ENCODE measurements at places on chromosomes 5 and 9.

- peak; percentile 86 for DNase-seq
These were observed 62.9 kb downstream of the GADD45G start for GRCh38 chr9:89667726-89668125.

- no peak for DNase-seq
These were observed 33.2 kb downstream of the UGT3A2 start for GRCh38 chr5:36033486-36033885.

DNA sequence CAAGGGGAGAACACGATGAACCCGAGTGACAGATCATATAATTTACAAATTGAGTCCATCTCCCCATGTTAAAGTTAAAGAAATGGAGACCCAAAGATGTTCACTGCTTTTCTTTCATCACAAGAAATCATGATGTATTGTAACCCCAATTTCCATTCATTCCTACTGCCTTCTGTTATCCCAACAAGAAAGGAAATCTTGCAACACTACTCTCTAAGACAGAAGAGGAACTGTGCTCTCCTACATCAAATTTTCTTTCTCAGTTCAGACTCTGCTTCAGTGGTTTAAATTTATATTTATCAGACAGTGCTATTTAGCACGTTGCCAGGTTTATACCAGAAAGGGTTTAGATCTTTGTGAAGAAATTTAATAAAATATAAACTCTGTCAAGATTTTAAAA lies 83.8 kb upstream of the RASA1 start:
- no peak for DNase-seq

DNA sequence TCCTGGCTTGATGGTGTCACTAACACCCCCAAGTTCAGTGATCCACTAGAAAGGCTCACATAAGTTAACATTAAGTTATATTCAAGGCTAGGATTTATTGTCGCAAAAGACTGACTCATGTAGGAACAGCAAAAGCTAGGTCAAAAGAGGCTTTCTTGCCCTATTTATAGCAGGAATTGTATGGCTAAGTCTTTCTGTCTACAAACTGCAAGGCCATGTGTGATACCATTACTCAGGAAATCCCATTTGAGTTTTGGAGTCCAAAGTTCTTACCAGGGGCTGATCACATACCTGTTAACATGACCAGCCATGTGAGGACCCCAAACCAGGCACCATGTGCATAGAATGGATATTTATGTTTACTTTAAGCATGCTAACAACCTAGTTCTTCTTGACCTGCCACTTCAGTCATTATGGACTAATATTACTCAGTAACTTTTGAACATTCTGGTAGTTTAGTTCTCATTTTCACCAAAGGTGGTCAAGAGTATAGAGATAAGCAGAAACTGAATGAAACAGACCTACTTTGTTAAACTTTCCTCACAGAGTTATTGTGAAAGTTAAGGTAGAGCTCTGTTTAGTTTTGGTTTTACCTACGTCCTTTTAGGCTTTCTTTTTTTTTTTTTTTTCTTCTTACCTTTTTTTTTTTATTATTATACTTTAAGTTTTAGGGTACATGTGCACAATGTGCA lies 281.1 kb downstream of the FER start:
- DNase-seq, result no peak

GRCh38 chr5:57009811-57010210 lies 57.9 kb upstream of the MIER3 start:
- DNase-seq, result no peak

Measured in NCI-H1417 (cell line).